Nucleus accumbens (tissue), 56 donors: ENCODE measurements at places on chromosomes 6 and 20.
A peak's percentile ranks its signal among the peaks of the same experiment; 100 is the strongest.

DNA sequence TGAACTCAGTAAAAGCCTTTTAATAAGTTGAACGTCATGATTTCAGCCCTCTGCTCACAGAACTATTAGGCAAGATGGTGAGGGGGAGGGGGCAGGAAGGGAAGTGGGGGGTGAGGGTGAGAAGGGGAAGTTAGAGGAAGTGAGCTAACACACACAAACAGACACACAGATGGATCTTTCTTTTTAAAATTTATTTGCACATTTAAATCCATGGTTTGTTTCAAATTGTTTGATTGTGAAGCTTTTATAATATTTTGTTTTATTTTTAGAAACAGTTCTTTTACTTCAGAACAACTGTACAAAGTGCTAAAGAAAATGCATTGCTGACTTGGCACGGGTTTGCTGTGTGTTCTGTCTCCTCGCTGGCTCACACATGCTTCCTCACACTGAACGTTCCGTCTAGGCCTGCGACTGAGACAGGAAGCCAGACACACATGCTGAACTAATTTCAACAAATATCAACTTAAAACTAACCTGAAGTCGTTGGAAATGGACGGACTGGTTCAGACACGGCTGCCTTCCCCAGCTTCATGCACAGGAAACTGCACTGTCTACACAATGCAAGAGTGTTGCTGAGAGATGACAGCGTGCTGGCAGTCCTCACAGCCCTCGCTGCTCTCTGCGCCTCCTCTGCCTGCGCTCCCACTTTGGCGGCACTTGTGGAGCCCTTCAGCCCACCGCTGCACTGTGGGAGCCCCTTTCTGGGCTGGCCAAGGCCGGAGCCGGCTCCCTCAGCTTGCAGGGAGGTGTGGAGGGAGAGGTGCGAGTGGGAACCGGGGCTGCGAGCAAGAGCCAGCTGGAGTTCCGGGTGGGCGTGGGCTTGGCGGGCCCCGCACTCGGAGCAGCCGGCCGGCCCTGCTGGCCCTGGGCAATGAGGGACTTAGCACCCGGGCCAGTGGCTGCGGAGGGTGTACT is 8.1 kb upstream of the ZBP1 start:
- DNase-seq = no peak

GRCh38 chr6:33634161-33634727 is 13.1 kb downstream of the ITPR3 start:
- DNase-seq = no peak

DNA sequence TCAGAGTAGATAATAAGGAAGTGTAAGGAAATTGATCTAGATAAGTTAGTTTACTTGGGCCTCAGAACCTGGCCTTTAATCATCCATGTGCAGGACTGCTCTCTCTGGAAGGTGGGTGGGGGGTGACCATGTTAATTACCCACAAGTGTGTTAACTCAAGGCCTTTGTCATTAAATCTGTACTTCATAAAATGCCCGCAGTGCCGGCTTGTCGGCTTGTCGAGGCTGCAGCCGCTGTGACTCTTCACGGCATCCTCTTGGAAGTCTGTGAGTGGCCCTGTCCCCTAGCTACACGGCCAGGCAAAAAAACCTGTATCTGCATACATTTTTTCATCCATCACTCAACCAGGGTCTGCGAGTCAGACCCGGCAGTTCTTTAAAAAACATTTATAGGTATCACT is 70.9 kb upstream of the ASCC3 start:
- no peak for DNase-seq

GRCh38 chr20:513429-513828 is 30.2 kb downstream of the CSNK2A1 start:
- no peak for DNase-seq

DNA sequence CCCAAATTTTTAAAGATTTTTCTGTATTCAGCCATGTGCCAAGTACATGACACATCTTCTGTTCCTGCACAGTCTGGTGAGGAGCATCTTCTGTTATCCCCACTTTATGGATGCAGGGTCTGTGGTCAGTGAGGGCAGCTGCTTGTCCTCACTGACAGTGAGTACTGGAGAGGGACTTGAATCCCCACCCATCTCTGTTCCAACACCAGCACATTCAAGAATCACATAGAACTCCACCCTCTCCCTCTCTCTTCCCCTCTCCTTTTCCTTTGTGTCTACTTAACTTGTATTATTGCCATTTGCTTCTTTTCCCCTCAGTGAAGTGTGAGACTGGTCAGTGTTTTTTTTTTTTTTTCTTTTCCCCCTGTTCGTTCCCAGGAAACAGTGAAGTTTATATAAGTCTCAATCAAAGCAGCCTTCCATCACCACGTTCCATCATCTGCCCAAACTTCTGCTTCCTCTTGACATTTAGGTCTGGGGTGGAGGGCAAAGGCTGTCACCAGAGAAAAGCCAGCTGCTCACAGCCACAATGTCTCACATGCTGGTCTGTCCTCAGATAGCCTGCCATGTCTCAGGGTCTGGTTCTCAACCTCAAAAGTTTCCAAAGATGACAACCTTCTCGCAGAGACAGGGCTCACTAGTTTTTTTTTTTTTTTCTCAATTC is 110.0 kb upstream of the SSTR4 start:
- DNase-seq = no peak

GRCh38 chr6:119493980-119494379 is 144.4 kb upstream of the MAN1A1 start:
- DNase-seq = no peak

- no peak for DNase-seq
Measured at GRCh38 chr6:14068133-14068532, 49.4 kb upstream of the CD83 start.

GRCh38 chr20:20663841-20664240 is 48.6 kb downstream of the RALGAPA2 start:
- DNase-seq = no peak

GRCh38 chr20:54456423-54456822 is 19.0 kb upstream of the DOK5 start:
- DNase-seq = no peak

DNA sequence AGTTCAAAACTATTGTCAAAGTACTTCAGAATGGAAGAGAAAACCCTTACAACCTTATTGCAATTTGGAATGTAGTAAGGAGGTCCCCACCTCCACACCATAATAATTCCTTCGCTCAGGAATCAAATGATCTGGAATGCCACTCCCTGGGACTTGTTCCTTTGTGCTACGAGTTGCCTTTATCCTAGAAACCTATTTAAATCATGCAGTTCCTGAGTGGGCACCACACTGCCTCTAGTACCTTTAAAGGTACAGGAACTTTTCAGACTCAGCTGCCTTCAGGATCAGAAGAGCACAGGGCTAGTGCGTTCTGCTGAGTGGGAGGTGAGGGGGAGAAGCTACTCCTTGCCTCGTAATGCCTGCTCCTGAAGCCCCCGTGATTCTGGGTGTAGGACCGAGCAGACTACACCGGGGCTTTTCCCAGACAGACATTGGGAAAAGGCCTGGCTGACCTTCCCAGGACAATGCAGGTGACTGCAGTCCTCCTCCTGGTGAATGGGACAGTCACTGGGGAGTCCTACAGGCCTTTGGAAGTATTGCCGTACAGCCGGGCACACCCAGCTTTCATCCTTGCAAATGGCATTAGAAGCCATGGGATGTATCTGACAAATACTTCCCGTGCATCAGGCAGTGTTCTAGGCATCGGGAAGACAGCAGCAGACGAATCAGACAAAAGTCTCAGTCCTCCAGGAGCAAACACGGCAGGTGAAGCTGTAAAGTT is 11.8 kb upstream of the TUBB2B start:
- no peak for DNase-seq

- peak; percentile 46 for DNase-seq
Measured at GRCh38 chr6:30686009-30686907, at the start of gene PPP1R18. TSS of gene PPP1R18 (minus strand) at chr6:30686645. CDS start at chr6:30686018, 627 bp downstream.

GRCh38 chr6:136230219-136230853 is 19.8 kb downstream of the MTFR2 start:
- no peak for DNase-seq

- no peak for DNase-seq
Measured at GRCh38 chr6:150593119-150593518, 6.6 kb upstream of the PLEKHG1 start.

GRCh38 chr20:33522256-33522820 is 32.4 kb downstream of the CBFA2T2 start:
- no peak for DNase-seq

- DNase-seq = no peak
Measured at GRCh38 chr6:42692137-42692911, 30.1 kb downstream of the PRPH2 start.

DNA sequence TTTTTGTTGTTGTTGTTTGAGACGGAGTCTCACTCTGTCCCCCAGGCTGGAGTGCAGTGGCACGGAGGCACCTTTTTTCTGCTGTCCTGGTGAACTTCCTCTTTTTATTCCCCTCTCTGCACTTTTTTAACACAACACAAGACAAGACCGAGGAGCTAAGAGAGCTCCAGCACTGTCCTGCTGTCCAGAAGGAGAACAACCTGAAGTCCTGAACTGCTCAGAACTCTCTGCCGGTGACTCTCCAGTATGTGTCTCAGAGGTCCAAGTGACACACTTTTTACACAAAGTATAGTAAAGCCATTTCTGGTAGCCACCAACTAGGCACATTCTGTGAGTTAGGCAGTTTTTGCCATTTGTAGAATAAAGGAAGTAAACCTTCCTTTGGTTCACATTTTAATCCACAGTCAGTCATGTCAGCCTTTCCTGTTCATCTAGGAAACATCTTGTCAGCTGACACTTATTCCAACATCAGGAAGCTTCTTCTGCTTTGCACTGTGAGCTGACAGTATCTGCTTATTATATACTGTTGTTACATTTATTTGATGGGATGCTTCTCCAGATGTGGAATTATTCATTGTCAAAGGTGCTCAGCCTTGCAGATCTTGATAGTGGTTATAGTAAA is 28.1 kb upstream of the TXNDC5 start:
- no peak for DNase-seq

- DNase-seq = no peak
Measured at GRCh38 chr6:34969662-34970265, 80.7 kb downstream of the ANKS1A start.

GRCh38 chr6:5580736-5581581 is 319.6 kb downstream of the FARS2 start:
- no peak for DNase-seq

GRCh38 chr6:44456070-44456965 is 68.8 kb downstream of the CDC5L start:
- DNase-seq = no peak

GRCh38 chr6:45555981-45556771 is 178.4 kb upstream of the SUPT3H start:
- no peak for DNase-seq

DNA sequence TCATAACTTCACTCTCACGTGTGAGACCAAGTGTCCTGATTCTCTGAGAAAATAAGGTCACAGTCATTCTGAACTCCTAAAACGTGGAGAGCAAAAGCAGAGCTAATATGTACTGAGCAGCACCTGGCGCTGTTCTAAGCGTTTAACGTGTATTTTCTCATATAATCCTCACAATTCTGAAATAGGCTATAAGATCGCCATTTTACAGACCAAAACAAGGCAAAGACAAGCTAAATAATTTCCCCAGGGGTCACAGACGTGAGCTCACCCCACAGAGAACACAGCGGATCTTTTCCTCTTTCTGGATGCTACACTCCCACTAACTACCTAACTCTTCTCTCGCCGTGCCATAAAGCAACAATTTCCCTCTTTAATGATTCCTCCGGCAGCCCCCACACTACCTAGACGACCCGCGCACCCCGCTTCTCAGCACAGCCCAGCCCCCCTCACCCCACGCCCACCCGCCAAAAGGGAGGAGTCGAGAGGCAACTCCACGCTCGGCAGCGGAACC is 636 bp downstream of the SUPT3H start:
- no peak for DNase-seq

GRCh38 chr20:4764805-4765204 is 43.1 kb downstream of the PRND start:
- DNase-seq = no peak

DNA sequence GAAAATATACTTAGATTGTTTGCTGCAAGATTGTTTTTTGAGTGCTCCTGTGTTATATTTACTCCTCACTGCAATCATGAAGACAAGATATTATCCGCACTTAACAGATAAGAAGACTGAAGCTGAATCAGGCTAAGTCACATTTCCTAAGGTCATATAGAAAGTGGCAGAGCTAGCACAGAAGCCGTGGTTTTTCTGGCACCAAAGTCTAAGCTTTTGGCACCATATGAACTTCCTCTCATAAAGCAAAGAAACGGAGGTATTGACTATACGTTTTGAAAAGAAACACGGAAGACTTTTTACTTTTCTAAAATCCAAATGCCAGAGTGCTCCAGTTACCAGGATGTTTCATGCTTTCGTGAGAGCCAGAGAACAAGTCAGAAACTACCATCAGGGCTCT is 9.3 kb upstream of the DTD1 start:
- DNase-seq = no peak

DNA sequence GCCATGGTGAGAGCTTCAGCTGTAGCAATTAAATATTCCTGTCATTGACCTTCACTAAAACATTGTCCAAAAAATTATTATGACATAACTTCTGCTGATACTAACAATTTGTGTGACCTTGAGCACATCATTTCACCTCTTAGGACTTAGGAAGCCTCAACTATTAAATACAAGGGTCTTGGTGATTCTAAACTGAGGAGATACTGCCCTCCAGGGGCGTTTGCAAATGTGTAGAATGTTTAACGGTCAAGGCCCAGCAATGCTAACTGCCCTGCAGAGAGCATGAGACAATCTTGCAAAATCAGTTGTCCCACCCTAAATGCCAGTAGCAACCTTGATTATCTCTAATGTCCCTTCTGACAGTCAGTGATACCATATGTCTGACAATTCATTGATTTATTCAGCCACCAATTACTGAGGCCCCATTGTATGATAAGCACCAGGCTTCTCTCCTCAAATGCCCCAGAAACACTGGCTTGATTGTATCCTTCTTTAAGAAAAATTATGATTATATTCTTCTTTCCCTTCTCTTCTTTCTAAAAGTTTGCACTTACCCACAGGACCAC is 284.1 kb upstream of the PLN start:
- no peak for DNase-seq

DNA sequence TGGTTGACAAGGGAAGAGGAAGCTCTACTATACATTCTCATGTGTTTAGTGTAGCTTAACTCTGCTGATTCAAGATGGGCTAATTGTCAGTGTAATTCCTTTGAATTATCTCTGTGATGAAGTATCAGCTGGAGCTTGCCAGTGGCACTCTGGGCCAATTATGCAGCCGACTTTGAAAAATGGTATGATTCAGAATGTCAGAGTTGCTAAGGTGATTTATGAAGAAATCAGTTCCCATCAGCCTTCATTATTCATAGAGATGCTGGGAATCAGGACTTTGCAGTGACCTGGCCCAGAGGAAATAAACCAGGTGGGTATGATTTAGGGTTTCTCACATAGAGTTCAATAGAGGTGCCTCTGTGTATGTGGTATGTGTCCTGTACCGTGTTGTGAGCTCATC is 33.4 kb downstream of the KCNS1 start:
- DNase-seq = no peak

DNA sequence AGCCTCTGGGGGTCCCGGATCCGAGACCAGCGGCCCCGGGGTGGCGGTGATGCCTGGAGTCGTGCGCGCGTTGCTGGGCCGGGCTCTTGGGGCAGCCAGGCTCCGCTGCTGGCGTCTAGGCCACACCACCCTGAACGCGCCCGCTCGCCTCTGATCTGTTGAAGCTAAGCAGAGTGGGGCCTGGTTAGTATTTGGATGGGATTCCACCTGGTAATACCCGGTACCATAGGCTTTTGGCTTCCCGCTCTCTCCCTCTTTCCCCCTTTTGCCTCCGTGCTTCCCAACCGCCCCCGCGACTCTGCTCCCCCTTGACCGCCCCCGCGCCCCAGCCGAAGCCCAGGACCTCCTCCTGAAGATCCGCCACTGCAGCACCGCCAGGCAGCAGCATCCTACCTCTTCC is 1383.5 kb upstream of the DEFB115 start:
- no peak for DNase-seq
